ENCODE measurements at places on chromosomes 7 and 10.

DNA sequence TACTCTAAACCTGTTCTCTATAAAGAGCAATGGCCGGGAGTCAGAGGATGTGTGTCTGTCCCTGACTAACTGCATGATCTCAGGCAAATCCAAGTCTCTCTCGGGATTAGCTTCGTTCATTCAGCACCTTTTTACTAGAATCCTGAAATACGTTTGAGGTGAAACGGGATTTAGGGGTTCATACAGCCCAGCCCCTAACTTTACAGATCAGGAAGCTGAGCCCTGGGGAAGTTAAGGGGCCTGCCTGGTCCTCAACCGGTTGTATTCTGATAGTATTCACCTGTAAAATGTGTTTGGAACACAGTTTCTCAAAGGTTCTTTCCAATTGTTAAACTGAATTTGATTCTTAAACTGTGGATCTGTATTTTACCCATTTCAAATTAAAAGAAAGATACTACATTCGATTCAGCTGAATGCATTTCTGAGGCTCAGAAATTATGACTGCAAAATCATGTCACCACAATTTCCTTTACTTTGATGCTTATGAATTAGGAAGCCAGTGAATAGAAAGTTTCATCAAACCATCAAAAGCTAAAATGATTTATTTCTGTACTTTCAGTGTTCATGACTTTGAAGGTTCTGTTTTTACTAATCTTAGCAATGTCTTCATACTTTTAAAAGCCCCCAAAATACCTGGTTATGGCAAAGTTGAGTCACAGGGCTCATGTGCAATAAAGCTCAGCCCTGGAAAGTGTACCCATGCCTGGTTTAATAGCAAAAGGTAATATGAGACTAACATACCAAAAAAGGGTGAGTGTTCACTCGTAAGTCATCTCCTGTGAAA is 28.9 kb upstream of the EZH2 start:
- no peak for DNase-seq

GRCh38 chr7:47806701-47807103 is 141.6 kb downstream of the PKD1L1 start:
- no peak for DNase-seq

DNA sequence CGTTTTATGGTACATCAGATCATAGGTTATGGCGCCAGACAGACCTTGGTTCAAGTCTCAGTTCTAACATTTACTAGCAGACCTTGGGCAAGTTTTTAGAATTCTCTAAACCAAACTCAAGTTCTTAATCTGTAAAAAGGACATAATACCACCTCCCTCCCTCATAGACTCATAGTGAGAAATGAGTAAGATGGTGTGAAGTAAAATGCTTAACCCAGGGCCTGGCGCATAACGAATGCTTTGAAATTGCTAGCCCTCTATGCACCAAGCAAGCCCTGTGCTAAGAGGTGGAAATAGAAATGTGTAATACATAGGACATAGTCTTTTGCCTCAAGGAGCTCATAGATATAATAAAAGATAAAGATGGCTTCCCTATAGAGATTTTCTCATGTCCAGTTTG is 17.7 kb upstream of the SLC35B4 start:
- no peak for DNase-seq

DNA sequence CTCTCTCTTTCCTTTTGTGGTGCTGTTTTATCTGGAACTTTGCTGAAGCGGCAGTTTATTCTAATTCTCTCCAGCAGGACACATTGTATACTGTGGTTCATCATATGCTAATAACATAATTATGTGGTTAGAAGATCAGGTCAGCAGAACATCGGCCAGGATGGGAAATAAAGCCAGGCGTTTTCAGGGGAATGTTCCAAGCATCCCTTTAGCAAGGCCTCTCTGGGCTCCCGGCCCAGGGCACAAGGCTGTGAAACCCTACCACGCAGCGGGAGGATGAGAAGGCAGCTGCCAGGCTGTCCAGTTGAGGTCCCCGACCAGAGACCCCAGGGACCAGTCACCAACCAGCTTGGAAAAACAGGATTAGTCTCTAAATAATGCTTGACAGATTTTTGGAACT is 112.2 kb upstream of the GALNT17 start:
- no peak for DNase-seq

- DNase-seq, result no peak
Measured at GRCh38 chr7:117949232-117949631, 76.0 kb upstream of the CTTNBP2 start.

- DNase-seq, result no peak
Measured at GRCh38 chr7:37425498-37425897, 23.2 kb downstream of the ELMO1 start.

- no peak for DNase-seq
Measured at GRCh38 chr10:112278871-112279270, 4.3 kb upstream of the TECTB start.

GRCh38 chr10:72356115-72356514 is 1.4 kb upstream of the DNAJB12 start:
- DNase-seq, result no peak

DNA sequence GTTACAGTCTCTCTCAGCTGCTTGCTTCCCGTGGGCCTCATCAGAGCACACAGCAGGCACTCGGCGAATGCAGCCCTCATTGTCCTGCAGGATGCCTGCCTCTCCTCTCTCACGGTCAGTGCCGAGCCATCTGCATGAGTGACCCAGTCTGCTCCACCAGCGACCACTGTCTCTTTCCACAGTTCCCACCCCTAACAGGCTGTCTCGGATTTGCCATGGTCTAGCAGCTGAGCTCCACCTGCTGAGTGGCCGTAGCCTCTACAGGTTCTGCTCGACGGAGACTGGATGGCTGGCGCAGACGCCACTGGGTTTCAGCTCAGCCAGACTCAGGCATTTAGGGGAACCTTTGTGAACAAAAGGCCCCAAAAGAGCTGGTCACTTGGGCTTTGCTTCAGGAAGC is 209.4 kb upstream of the FOXK1 start:
- no peak for DNase-seq

DNA sequence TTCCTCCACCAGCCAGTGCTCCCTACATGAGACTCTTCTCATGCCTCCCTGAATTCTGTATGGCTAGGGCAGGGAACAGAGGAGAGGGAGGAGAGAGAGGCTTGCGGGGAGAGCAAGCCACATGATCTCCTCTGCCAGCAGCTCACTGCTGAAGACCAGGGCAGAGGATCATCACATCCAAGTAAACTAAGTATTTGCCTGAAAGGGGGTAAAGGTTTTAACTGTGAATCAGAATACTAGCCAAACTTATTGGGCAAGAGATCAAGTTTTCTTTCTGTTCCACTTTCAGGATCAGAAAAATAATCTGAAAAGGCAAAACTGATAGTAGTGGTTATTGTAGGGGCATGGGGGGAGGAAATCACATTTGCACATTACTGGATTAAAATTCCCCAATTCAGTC is 17.8 kb upstream of the ERCC6 start:
- DNase-seq, result no peak

- DNase-seq, result no peak
Measured at GRCh38 chr10:126153711-126154628, 234.3 kb downstream of the ADAM12 start.

GRCh38 chr7:55207436-55208125 is 157.6 kb upstream of the LANCL2 start:
- no peak for DNase-seq

DNA sequence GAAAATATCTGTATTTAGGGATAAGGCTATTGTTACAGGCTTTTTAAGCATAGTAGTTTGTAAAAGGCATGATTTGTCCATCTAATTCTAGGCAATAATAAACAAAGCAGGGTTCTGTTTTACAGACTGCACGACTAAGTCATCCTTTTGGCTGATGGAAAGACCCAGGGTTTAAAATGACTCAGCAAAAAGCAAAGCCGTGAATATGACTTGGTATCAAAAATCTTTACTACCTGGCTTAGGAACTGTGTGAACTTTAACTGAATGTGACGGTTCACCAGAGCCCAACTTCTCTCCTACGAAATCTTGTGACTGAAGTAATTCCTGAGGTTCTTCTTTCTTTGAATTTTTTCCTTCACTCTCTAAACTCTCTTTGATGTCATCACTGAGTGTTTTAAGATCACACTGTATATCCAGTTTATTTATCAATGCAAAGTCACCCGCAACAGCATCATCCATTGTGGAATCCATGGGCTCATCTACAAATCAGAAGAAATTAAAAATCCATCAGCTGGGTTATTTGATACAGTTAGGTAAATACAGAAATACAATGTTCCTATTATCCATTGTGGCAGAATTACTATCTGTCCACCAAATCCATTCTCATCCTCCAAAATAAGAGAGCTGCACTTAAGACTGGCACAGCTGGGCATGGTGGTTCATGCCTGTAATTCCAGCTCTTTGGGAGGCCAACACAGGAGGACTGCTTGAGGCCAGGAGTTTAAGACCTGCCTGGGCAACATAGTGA is 17.0 kb downstream of the ATE1 start:
- DNase-seq, result no peak

DNA sequence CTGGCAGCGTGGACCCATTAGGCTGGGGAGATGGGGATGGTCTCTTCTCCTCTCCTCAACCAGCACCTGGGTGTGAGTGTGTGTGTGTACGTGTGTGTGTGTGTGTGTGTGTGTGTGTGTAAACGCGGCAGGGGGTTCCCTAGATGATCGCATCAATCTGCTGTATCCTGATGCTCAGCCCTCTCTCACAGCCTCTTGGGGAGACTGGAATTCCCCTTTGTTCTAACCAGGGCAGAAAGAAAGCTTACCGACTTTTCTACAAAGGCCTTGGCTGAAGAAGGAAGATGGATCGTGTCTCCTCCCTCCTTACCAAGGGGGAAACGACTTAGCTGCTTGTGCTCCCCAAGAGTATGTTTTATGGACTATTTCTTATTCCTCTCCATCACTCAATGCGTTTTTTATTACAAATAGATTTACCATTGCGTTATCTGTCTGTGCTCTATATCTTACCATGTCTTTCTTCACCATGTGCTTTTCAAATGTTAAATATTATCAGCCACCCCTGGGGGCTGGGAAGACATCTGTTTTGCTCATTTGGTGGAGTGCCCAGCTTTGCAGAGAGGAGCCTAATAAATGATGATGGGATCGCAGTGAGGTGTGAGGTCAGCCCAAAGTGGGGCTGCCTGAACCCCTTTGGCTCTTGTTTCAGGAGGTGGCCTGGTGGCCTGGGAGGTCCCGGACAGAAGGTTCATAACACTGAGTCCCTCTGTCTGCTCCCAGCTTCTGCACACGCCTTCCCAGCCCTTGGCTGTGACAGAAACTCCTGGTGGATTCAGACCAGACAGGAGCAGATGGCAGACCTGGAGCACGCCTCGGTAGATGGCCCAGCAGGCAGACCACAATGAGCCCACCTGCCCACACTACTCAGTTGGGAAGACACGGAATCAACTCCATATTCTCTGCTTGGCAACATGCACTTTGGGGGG is 262.0 kb downstream of the PRPF18 start:
- DNase-seq, result no peak

GRCh38 chr7:140070546-140070945 is 7.8 kb upstream of the PARP12 start:
- no peak for DNase-seq

DNA sequence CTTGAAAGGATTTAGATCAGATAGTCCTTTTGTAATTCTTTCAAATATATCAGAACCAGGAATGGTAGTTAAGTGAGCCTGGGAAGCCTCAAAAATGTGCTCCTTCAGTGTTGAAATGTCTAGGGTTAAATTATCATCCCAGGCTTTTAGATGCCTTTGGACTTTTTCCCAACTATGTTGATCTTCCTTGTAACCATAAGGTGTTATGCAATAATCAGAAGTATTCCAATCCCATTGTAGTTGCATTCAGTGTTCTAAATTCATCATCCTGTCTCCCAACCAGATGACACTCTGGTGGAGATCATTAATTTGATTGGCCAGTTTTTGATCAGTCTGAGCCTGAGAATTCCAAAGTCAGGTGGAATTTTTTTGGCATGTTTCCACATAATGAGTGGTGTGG is 35.1 kb upstream of the AKR1C2 start:
- DNase-seq, result no peak

GRCh38 chr7:106870983-106871410 is 5.9 kb downstream of the PIK3CG start:
- no peak for DNase-seq

DNA sequence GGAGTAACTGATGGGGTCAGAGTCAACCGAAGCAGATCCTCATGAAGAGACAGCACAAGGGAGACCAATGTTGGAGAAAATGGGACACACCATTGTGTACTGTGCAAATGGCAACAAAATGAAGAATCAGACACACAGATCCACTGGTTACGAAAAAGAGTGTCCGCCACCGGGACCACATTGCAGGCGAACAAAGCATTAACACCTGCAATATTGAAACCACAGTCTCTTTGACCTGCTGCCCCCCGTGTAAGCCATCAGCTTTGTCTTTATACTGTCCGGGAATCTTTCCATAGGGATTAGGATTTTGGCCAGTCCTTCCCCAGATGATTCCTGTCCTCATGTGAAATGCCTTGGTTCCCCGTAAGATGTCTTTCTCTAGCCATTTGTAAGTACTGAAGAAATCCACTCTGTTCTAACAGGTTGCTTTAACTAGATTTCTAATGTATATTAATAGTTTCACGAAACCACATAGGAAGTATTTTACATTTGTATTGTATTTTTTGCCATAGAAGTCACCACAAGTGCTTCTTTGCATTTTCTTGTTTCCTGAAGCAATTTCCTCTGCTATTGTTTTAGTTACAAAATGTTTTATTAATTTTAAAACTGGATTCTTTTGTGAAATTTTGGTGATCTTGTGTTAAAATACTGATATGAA is 140.8 kb upstream of the NFE2L3 start:
- no peak for DNase-seq

DNA sequence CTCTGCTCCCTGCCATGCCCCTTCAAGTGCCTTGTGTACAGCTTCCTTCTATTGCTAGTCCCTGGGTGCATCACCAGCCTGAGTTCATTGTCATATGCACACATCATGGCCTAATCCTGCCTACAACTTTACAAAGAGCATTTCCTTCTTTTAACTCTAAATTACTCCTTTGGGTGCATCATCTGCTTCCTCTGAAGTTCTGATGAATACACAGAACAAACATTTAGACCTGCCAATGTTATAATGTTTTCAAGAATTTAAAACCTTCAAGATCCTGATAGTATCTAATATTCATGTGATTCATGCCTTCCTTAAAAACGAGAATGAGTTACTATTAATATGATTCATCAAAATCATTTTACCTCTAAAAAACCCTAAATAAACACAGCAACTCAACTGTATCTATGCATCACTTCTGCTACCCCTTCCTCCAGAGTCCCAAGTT is 357.1 kb downstream of the MAGI2 start:
- no peak for DNase-seq

DNA sequence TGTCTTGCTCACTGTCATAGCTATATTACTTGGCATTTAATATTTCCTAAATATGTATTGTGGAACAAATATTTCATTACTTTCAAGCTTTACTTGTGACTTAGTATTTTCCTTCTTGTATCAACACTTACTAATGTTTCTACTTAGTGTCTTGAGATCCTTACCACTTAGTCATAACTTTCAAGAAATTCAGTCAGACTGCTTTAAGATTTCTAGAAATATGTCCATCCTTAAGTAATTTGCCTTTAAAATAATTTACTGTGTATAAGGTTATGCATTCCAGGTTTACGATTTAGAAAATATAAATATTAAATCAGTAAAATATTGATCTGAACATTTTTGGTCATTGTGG is 87.3 kb upstream of the CSTF2T start:
- no peak for DNase-seq

GRCh38 chr10:120971671-120972070 is 120.5 kb downstream of the WDR11 start:
- no peak for DNase-seq
